ENCODE measurements at places on chromosomes 12 and 14. TPM values are rescaled to one million over a fixed set of nuclear protein-coding genes. Genes with fewer than 3 reads are reported as not detected.

DNA sequence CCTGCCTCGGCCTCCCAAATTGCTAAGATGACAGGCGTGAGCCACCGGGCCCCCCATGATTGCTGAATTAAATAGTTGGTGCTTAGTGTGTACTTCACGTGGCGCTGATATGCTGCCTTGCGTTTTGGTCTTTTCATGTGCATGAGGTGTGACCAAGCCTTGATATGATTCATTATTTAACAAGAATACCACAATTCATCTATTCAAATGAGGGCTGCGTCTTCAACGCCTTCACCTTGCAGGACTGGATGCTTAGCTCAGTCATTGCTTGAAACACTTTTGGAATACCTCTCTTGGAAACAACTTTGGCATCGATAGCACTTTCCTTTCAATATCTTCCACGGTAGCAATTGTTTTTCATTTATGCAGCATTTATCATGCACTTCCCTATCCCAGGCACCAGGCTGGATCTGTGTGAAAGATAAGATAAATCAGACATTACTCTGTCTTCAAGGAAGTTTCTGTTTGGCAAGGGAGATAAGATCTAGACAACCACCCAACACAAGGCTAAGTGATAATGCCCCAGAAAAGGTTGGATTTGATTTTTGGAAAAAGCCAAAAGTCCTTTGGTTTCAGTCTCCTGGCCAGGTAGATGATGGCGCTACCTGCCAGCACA lies 1.3 kb upstream of the TEAD4 start:
- H3K27ac ChIP-seq = peak overlapping the region; percentile 86

GRCh38 chr12:97912943-97913342 lies 450.3 kb downstream of the RMST start:
- no peak overlapping the region for H3K27ac ChIP-seq
- H3K36me3 ChIP-seq = no peaks in the 10 kb centered on the region
- no peak for DNase-seq
- no peak overlapping the region for H3K4me3 ChIP-seq
- H3K27me3 ChIP-seq = no peaks in the 10 kb centered on the region
- no peaks in the 10 kb centered on the region for H3K4me1 ChIP-seq

DNA sequence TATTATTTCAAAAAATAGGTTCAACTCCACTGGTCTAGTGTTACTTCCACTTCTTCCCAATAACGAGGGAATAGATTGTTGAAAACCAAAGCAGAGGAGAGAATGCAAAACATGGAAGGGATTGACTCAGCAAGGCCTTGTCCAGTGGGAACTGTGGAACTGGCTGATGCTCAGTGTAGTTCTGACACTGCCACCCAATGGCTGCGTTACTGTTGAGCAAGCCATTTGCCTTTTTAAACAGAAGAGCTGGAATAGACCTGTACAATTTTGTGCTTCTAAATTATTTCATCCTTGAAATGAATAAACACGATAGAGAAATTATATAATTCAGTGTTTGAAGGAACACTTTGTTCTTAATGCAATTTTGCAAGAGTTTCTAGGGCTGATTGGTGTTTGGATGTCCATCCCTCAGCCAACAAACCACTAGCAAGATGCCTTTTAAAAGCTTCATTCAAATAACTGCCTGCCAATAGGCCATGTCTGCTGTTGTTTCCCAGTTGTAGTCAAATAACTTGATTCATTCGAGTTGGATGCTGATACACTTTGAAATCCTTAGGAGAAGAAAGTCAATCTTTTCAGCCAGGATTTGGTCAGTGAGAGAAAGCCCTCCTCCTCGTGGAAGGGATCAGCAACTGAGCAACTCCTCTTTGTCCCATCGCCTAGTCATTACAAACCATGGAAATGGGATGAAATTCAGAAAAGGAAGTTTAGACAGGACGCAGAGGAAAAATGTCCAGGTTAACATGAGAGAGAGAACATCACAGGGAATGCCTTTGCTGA lies 7.3 kb upstream of the MGP start:
- H3K4me1 ChIP-seq = peaks cover 43% of the 10 kb centered on the region
- peak overlapping the region; percentile 82 for H3K27ac ChIP-seq
- no peak for DNase-seq
- no peaks in the 10 kb centered on the region for H3K36me3 ChIP-seq

DNA sequence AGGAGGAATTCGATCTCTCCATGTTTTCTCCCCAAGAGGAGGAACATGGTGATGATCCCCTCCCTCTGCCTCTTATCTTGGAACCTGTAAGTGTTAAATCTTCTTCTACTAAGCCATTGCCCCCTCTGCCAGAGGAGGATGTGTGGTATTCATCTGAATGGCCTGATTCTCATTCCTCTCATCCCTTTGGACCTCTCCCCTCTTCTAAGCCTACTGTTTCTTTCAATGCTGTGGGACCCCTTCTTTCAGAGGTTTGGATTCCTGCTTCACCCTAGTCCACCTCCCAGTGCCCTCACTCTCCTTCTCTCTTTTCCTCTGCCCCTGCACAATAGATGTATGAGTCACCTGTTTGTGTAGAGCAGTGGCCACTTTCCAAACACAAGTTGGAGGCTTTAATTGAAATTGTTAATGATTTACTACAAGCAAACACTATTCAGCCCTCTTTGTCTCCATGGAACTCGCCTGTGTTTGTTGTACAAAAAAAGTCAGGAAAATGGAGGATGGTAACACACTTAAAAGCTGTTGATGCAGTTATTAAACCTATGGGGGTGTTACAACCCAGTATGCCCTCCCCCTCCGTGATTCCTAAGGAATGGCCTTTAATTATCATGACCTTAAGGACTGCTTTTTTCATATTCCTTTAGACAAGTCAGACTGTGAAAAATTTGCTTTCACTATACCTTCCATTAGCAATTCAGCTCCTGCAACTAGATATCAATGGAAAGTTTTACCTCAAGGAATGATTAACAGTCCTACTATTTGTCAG lies 192.1 kb upstream of the ALG10B start:
- DNase-seq = peak; percentile 24
- H3K4me3 ChIP-seq = no peak overlapping the region
- no peaks in the 10 kb centered on the region for H3K4me1 ChIP-seq
- H3K36me3 ChIP-seq = no peaks in the 10 kb centered on the region

DNA sequence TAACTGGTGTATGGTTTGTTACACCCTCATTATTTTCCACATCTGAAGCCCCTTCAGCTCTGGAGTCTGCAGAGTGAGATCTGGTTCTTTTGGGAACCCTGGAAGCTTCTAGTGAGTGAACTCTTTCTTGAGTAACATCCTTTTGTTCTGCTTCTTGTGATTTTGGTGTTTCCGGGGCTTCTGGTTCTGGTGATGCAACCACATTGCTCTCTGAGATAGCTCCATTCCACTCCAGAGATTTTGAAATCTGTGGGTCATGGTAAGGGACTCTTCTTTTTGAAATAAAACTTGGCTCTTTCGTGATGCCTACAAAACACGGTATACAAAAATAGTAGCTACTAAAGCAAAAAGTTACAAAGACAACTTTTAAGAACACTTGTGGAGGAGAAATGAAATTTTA lies 5.4 kb downstream of the MDM1 start:
- no peaks in the 10 kb centered on the region for H3K36me3 ChIP-seq
- H3K4me1 ChIP-seq = peaks cover 44% of the 10 kb centered on the region
- no peak overlapping the region for H3K4me3 ChIP-seq

- peak overlapping the region; percentile 50 for H3K27ac ChIP-seq
- no peak for DNase-seq
- no peaks in the 10 kb centered on the region for H3K27me3 ChIP-seq
- H3K4me3 ChIP-seq = no peak overlapping the region
- peaks cover 29% of the 10 kb centered on the region for H3K4me1 ChIP-seq
Measured at GRCh38 chr12:106840243-106840642, 65.8 kb downstream of the RIC8B start.

The SLC39A2 gene
- total RNA-seq = not detected

The PIWIL1 gene
- total RNA-seq = not detected

All from esophagus muscularis mucosa (tissue), 4 donors.